Renal cortical epithelial cell (primary cell): ENCODE measurements at places on chromosomes 11 and 22. TPM values are rescaled to one million over a fixed set of nuclear protein-coding genes. Genes with fewer than 3 reads are reported as not detected.

OR52E8 gene
- not detected in 2 replicates for total RNA-seq

CLMP gene
- 22.7 and 48.9 TPM in 2 replicates for total RNA-seq

TRIM51 gene
- total RNA-seq, result not detected in 2 replicates

APOL3 gene
- total RNA-seq, result 4.0 and 10.4 TPM in 2 replicates

DENND6B gene
- 2.4 and 11.9 TPM in 2 replicates for total RNA-seq

CDC42BPG gene
- 8.7 and 9.4 TPM in 2 replicates for total RNA-seq

GRCh38 chr22:24810043-24810749, 4.2 kb downstream of the SGSM1 start:
- DNase-seq, result peak; percentile 15

GRCh38 chr22:47452184-47452583, 689.7 kb downstream of the TBC1D22A start:
- DNase-seq, result no peak

- no peak for DNase-seq
Observed at GRCh38 chr11:6129635-6130034, 22.2 kb downstream of the OR56B4 start.

DNA sequence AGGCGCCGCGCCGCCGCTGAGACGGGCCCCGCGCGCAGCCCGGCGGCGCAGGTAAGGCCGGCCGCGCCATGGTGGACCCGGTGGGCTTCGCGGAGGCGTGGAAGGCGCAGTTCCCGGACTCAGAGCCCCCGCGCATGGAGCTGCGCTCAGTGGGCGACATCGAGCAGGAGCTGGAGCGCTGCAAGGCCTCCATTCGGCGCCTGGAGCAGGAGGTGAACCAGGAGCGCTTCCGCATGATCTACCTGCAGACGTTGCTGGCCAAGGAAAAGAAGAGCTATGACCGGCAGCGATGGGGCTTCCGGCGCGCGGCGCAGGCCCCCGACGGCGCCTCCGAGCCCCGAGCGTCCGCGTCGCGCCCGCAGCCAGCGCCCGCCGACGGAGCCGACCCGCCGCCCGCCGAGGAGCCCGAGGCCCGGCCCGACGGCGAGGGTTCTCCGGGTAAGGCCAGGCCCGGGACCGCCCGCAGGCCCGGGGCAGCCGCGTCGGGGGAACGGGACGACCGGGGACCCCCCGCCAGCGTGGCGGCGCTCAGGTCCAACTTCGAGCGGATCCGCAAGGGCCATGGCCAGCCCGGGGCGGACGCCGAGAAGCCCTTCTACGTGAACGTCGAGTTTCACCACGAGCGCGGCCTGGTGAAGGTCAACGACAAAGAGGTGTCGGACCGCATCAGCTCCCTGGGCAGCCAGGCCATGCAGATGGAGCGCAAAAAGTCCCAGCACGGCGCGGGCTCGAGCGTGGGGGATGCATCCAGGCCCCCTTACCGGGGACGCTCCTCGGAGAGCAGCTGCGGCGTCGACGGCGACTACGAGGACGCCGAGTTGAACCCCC, 798 bp downstream of the BCR start:
- DNase-seq, result no peak

DNA sequence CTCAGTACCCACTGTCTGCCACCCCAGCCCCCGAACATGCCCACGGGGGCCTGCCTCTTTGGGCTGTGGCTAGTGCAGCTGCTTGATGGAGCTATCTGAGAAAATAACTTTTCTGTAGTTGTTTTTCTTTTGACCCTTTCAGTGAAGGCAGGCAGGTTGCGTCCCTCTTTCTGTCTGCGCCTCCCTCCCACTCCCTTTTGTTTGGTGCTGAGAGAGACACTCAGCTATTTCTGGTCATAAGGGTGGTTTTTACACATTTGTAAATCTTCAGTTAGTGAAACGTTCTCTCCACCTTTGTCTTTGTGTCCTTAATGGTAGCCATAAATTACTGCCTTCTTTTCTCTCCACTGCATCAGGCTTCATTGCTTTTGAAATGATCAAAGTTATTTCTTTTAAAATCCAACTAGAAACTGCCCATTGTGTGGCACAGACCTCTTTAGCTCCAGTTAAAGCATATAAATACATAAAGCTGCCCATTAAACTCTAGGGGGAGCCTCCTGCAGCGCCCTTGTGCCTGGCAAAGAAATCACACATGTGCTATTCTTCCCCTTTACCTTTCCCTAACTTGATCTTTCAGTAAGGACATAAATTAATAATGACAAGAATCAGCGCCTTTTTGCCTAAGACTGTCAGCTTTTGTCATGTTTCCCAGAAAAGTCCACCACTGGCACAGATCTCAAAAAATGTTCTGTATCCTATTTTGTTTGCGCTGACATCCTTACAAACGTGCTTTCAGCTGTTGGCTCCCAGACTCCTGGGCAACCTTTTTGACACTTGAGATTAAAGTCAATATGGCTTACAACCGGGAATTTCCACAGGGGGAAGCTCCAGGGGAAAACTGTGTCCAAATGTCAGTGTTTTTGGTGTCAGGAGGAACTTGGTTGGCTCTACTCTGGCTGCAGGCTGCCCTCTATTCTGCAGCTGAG, 1.7 kb upstream of the SCUBE2 start:
- no peak for DNase-seq

DNA sequence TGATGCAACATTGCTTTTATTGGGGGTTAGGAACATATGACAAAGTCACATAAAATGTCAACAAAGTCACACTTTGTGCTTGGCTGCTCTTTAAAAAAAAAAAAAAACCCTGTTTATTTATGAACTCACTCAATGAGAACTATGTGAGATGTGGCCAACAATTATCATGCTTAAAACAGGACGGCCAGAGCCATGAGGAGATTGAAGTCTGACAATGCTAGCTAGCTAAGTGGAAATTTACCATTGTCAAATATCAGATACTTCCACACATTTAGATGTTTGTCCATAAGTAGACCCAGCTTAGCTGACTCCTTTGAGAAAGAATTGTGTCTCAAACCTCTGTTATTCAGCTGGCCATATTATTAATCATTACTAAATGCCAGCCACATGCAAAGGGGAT, 26.9 kb downstream of the BLID start:
- DNase-seq, result peak; percentile 56

DNA sequence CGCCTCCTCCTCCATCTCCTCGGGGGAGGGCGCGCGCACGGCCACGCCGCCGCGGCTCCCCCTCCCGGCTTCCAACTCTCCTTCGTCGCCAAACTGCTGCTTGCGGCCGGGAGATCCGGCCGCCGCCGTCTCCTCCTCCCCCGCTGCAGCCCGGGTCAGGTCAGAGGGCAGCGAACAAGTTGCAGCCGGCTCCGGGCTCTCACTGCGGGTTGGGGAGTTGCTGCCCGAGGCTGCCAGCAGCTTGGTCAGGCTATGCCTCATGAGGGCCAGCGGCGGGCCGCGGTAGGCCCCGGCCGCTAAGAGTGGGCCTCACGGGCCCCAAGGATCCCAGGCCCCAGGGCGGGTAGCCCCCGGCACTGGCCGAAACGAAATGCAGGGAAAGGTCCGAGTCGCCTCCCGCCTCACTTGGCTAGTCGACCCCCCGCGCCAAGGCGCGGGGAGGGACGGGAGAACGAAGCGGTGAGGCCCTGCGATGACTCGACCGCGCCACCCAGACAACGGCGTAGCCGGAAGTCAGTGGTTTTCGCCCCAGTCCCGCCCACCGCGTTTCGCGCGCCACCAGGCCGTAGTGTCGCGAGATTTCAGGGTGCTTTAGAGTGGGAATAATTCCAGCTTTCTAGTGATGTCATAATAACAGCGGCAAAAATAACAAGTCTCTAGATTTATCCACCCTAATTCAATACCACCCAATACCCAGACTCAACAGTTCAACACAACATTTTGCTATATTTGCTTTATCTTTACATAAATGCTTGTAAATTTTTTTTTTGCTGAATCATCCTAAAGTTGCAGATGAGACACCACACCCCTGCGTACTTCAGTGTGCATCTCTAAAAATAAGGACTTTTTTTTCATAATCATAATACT, at the start of gene CREBZF:
TSS of gene CREBZF (minus strand) at position 515 of the 867 bp plus-strand sequence. CDS start at position 261, 254 bp downstream.
- DNase-seq, result peak; percentile 83
